ENCODE measurements at places on chromosomes 4 and X.

- DNase-seq, result no peak
Measured at GRCh38 chr4:126446917-126447316, 1132.2 kb downstream of the FAT4 start.

GRCh38 chr4:41189666-41190065 lies 24.7 kb downstream of the APBB2 start:
- DNase-seq, result no peak

DNA sequence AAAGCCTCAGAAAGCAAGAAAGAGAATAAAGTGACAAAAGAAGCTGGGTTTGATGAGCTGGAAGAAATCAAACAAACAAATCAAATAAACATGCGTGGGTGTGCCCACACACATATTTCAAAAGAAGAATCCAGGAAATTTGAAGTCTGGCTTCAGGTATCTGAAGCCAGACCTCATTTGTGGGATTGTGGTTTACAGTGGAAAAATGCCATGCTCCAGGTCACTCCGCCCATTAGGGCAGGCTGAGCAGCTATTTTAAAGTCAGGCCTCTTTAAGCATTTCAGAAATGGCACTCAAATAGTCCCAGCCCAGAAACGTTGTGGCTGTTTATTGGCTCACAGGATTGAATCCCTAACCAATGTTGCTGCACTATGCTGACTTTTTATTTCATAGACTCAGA lies 226.1 kb upstream of the F9 start:
- DNase-seq, result no peak

DNA sequence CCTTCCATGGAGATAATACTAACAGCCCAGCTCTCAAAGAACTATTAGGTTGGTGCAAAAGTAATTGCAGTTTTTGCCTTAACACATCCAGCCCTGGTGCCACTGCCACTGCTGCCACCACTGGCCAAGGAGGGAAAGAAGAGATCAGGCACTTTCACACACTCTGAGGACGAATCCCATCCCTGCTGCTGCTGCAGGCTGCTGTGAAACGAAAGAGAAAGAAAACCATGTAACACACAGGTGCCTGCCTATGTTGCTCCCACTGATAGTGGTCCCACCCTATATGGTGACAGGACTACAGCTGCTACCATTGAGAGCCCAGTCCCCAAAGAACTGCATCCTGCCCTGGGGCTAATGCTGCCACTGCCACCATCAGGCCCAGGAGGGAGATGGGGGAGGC lies 35.1 kb downstream of the TMLHE start:
- no peak for DNase-seq

- DNase-seq, result peak; percentile 52
Measured at GRCh38 chrX:69387567-69388487, 116.3 kb upstream of the NALF2 start.

GRCh38 chrX:17713288-17713687 lies 24.0 kb upstream of the SCML1 start:
- no peak for DNase-seq

Data from 8988T (cell line).